Hypothalamus (tissue), 51 donors: ENCODE measurements at places on chromosomes 11 and 22.

DNA sequence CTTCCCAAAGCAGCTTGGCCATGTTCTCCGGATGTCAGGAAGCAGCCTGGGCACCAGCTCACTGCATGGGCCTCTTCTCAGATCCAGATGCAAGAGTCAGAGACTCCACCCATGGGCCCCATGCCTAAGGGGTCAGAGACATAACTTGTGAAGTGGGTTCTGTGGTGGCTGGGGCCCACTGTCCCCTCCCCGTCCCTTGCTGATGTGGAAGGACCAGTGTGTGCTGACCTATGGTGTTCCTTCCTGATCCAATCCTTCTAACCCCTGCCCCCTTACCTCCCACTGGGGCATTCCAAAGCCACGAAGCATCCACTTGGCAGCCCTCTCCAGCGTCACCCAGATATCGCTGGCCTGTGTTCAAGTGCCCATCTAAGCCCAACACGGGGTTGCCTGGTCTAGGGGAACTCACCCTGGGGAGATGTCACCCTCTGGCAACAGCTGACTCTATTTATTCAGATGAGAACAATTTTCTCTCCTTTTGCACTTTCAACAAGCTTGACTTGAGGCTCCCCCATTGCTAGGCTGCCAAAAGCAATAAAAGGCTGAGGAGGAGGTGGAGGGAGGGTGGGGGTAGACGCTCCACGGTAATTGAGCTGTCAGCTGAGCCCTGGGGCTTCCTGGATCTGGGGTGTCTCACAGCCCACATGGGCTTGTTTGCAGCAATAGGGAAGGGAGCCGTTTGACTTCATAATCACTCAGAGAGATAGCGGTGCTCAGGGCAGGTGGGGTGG lies 158.5 kb downstream of the ADAMTS15 start:
- no peak for DNase-seq

DNA sequence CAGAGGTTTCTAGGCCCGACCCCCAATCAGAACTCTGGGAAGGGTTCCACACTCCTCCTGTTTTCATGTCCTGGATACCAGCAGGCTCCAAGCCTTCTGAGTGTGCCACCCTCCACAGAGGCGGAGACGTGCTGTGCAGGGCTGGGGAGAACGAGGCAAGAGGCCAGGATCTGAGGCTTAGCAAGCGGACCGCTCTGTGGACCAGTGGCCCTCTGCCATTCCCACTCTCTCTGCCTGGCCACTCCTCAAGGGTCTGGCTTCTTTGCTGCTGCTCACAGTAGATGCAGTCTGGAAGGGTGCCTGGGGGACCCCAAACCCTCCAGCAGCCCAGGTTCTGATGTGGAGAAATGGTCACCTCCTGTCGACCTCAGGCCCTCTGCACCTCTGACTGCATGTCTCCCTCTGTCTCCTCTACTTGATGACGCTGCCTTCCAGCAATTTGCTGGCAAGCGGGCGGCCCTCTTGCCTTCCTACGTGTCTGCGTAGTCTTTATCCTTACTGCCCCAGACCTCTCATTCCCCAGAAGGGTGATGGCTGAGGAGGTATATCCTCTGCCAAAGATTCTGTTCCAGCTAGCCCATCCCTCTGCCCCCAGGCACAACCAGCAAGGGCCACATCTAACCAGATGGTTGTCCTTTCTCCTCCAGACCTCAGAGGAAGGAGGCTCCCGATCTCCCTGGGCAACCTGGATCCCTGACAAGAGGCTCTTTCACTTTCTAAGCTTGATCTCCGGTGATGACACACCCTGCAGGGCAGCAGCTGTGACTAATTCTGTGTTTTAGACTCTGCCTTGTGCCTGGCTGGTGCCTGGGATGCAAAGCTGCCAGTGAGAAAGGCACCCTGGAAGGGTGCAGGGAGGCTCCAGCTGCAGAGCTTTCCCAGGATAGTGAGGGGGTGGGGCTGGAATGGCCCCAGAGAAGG lies 87.3 kb downstream of the NAT10 start:
- DNase-seq, result no peak

- DNase-seq, result no peak
Measured at GRCh38 chr11:71165771-71166170, 86.6 kb downstream of the SHANK2 start.

DNA sequence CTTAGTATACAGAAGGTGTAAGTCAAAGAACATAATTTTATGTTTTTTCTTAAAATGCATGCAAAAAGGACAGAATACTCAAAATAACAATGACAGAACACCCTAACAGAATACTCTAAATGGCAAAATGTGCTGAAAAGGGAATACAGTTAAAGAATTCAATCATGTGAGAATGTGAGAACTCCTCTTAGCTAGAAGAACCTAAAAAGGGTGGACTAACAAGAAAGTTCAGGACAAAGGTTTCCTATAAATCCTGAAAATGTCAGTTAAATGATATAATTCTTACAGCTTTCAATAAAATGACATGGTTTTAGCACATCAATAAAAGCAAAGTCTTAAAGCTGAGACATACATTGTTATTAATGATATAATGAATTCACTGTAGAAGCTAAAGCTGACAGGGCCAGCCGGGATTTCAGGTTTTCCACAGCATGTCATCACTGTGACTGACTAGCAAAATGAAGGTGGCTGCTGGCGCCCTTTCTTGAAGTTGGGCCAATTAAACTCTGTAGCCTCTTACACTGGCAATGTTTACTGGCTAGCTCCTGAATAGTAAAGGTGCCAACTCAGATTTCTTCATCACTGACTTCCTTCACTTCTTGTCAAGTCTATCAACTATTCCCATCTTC lies 244.4 kb downstream of the TTC28 start:
- no peak for DNase-seq

DNA sequence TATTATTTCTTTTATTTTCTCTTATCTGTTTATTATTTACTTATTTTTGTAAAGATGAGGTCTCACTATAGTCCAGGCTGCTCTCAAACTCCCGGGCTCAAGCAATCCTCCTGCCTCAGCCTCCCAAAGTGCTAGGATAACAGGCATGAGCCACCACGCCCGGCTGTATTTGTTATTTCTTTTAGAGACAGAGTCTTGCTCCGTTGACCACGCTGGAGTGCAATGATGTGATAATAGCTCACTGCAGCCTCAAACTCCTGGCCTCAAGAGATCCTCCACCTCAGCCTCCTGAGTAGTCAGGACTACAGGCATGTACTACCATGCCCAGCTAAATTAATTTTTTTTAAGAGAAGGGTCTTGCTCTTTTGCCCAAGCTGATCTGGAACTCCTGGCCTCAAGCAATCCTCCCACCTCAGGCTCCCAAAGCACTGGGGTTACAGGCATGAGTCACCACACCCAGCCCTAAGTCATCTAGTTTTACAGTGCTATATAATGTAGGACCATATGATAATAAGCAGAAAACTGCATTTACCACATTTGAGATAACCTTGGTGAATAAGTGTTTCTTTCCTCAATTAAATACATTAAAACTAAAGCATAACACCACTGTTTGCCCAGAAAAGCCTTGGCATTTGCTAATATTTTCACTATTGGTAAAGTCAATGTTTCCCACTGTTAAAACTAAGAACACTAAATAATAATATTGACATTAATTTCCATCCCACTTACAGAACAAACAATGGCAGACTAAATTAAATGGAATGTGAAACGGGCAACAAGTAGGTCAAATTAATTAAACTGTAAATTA lies 127.5 kb downstream of the SIK3 start:
- no peak for DNase-seq

DNA sequence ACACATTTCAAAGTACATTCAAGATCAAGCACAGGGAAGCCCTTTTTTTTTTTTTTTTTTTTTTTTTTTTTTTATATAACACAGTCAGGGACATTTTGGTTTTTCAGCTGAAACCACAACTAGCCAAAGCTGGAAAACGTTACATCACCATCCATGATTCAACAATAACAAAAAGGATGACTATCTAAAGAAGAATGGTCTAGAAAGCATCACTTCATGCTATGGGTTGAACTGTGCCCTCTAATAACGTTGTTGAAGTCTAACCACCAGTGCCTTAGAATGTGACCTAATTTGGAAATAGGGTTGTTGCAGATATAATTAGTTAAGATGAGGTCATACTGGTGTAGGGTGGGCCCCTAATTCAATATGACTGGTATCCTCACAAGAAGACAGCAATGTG lies 46.6 kb downstream of the MTMR2 start:
- DNase-seq, result no peak

- no peak for DNase-seq
Measured at GRCh38 chr11:2510626-2511402, 66.0 kb downstream of the KCNQ1 start.

GRCh38 chr11:72712168-72712751 lies 38.0 kb upstream of the PDE2A start:
- DNase-seq, result peak; percentile 59

GRCh38 chr11:83694191-83694910 lies 408.2 kb upstream of the CCDC90B start:
- no peak for DNase-seq

DNA sequence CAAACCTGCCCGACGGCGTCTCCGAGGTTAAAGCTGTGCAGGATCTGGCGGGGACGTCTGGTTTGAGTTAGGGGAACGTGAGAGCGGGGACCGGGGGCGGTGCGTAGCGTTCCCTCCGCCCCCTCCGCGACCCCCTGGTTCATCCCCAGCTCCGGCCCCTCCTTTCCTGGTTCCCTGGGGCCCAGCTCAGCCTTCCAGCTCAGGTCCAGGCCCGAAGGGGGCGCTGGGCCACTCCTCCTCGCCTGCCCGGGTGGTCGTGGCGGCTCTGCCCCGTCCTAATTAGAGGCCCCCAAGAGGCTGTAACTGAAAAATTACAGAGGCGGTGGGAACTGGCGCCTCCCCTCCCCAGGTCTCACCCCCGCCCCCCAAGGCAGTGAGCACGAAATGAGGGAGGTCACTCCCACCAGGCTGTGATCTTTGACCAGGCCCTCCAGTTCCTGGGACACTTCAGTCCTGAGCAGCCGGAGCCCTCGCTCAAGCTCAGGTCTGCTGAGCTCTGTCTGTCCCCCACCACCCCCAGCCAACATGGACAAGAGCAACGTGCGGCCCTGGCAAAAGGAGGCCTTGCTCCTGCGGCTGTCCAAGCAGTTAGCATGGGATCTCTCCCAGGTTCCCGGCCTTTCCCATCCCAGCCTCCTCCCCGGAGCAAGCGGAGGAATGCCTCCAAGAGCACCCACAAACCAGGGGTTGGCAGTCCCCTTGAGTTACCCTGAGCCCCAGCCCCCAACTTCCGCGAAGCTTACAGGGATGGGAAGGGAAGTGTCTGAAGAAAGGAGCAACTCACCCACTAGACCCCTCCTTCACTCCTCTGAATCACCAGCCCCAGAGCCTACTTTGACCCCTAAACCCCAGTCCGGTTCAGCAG lies 3.3 kb downstream of the CD248 start:
- DNase-seq, result no peak

DNA sequence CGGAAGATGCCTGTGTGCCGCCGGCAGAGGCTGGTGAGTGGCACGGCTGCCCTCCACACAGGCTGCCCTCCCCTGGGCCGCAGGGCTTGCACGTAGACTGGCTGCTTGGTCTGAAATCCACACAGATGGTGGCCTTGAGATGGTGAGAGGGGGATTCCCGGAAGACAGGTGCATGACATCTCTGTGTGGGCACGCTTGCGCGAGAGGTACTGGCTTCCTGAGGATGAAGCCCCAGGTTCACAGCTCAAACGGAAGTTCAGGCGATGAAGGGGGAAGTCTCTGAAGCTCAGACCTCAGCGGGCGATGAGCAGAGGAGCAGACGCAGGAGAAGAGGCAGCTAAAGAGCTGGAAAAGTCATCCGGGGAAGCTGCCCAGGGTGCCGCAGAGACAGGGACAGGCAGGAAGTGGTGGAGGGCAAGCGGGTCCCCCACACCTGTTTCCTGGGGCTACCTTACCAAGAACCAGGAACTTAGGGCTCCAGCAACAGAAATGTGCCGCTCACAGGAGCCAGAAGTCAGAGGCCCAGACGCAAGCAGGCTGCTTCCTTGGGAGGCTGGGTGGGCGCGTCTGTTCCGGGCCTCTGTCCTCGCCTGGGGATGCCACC lies 7.2 kb downstream of the CRELD2 start:
- no peak for DNase-seq

GRCh38 chr11:7582338-7582985 lies 68.7 kb downstream of the PPFIBP2 start:
- DNase-seq, result no peak

GRCh38 chr11:110774138-110775014 lies 62.1 kb upstream of the ARHGAP20 start:
- DNase-seq, result no peak

DNA sequence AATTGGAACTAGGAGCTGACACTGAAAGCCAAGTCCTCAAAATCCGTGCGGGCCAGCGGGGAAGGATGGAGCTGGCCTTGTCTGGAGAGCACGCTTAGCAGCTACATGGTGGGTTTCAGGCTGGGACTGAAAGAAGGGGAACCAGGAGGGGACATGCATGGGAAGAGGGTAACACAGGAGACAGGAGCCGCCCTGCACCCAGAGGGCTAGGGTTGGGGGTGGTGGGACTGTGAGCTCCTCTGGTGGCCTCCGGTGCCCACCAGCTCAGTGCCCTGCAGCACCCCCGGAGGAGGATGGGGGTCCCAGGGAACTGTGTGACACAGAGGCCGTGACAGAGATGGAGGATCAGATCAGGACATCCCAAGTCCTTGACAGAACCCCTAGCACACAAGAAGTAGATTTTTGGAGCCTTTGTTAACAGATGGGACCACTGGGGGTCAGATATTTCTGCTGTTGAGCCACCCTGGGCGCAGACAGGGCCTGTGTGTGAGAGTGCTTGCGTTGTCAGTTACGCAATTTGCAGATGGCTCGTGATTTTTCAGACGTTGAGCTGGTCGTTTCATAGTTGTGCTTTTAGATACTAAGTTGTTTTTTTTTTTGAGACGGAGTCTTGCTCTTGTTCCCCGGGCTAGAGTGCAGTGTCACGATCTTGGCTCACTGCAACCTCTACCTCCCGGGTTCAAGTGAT lies 21.3 kb upstream of the GRAMD4 start:
- DNase-seq, result no peak

- DNase-seq, result no peak
Measured at GRCh38 chr11:63592975-63593395, 21.2 kb downstream of the PLAAT3 start.

GRCh38 chr11:106840947-106841346 lies 177.3 kb downstream of the GUCY1A2 start:
- no peak for DNase-seq
